ENCODE measurements at places on chromosomes 7 and 10. TPM values are rescaled to one million over a fixed set of nuclear protein-coding genes. Genes with fewer than 3 reads are reported as not detected.

DNA sequence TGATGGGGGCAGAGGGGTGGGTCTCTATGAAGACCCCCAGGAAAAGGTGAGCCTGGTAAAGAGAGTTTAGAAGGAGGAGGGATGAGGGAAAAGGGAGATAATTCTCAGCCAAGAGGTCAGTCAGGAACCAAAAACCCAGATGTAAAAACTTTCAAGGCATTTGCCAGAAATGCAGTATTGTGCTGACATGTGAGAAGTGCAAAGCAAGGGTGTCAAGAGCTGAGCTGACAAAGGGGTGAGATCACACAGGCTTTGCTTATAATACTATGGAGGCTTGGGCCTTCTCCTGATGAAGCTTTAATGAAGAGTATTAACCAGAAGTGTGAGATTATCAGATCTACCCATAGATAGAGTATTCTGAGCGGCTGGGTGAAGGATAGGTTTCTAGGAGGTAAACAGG, 22.3 kb upstream of the IFRD1 start:
- H3K27ac ChIP-seq, result no peak overlapping the region
- H3K4me3 ChIP-seq, result no peak overlapping the region
- H3K4me1 ChIP-seq, result peaks cover 6% of the 10 kb centered on the region
- H3K27me3 ChIP-seq, result no peaks in the 10 kb centered on the region

GRCh38 chr7:47953822-47954221, 5.6 kb upstream of the PKD1L1 start:
- no peaks in the 10 kb centered on the region for H3K27me3 ChIP-seq
- H3K27ac ChIP-seq, result no peak overlapping the region
- no peak overlapping the region for H3K4me3 ChIP-seq
- peaks cover 31% of the 10 kb centered on the region for H3K36me3 ChIP-seq
- peaks cover 8% of the 10 kb centered on the region for H3K4me1 ChIP-seq

The RBM17 gene
- total RNA-seq, result 155 TPM

GRCh38 chr7:133652547-133652946, 399.7 kb downstream of the EXOC4 start:
- no peaks in the 10 kb centered on the region for H3K36me3 ChIP-seq
- H3K4me3 ChIP-seq, result no peak overlapping the region
- H3K27ac ChIP-seq, result no peak overlapping the region
- no peaks in the 10 kb centered on the region for H3K4me1 ChIP-seq

- H3K4me1 ChIP-seq, result no peaks in the 10 kb centered on the region
- no peak overlapping the region for H3K27ac ChIP-seq
- H3K4me3 ChIP-seq, result no peak overlapping the region
- DNase-seq, result no peak
- no peaks in the 10 kb centered on the region for H3K36me3 ChIP-seq
- peaks cover 2% of the 10 kb centered on the region for H3K27me3 ChIP-seq
Measured at GRCh38 chr10:5071411-5072198, 22.6 kb upstream of the AKR1C3 start.

DNA sequence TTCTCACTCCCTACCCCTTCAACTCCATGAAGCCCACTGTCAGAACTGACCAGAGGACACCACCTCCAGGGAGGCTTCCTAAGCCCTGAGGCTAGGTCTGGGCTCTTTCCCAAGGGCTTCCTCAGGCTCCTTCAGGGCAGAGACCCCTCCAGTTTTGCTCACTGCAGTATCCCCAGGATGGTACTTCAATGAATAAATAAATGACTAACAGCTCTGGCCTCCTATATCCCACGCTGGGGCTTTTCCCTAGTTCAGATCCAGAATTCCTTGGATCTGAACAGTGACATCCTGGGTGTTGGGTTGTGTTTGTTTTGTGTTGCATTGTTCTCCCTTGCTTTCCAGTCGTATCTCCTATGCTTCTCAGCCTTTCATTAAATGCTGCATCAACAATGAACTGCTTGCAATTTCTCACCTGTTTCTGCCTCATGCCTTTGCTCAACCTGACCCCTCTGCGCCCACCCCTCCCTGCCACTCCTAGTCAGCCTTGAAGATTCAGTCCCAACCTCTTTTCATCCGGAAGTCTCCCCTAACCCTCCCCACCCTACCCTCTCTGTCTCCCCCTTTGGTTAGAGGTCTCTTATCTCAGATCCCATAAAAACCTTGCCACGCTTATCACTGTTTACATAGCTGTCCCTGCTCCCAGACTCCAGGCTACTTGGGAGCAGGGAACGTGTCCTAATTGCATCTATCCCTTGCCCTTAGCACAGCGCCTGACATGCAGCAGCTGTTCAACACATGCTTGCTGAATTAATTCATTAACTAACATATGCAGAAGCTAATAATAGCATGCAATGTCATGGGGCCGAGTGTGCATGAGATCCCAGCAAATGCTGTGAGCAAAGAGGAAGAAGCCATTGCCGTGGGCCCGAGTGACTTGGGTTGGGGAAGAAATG, 41.7 kb downstream of the PPP1R3C start:
- H3K4me1 ChIP-seq, result no peaks in the 10 kb centered on the region
- H3K27me3 ChIP-seq, result peaks cover 22% of the 10 kb centered on the region
- no peak overlapping the region for H3K27ac ChIP-seq
- no peak for DNase-seq
- H3K36me3 ChIP-seq, result no peaks in the 10 kb centered on the region

GRCh38 chr10:51244748-51245490, 170.6 kb downstream of the PRKG1 start:
- no peaks in the 10 kb centered on the region for H3K36me3 ChIP-seq
- H3K27ac ChIP-seq, result no peak overlapping the region
- H3K4me1 ChIP-seq, result no peaks in the 10 kb centered on the region
- no peak for DNase-seq

GRCh38 chr7:2819954-2820397, 24.1 kb downstream of the GNA12 start:
- H3K36me3 ChIP-seq, result no peaks in the 10 kb centered on the region
- no peak overlapping the region for H3K4me3 ChIP-seq
- no peaks in the 10 kb centered on the region for H3K27me3 ChIP-seq
- no peak for DNase-seq
- peaks cover 18% of the 10 kb centered on the region for H3K4me1 ChIP-seq
- H3K27ac ChIP-seq, result no peak overlapping the region

The CHST12 gene
- 65.1 TPM for total RNA-seq

- peaks cover 12% of the 10 kb centered on the region for H3K27me3 ChIP-seq
- H3K4me1 ChIP-seq, result no peaks in the 10 kb centered on the region
- no peak overlapping the region for H3K27ac ChIP-seq
- DNase-seq, result no peak
Measured at GRCh38 chr10:34666008-34666704, 148.9 kb downstream of the PARD3 start.

The KIAA1549 gene
- 0.40 TPM for total RNA-seq

- H3K4me3 ChIP-seq, result no peak overlapping the region
- H3K27ac ChIP-seq, result no peak overlapping the region
- H3K36me3 ChIP-seq, result peaks cover 32% of the 10 kb centered on the region
Measured at GRCh38 chr10:124644236-124644635, 99.9 kb downstream of the FAM53B start.

DNA sequence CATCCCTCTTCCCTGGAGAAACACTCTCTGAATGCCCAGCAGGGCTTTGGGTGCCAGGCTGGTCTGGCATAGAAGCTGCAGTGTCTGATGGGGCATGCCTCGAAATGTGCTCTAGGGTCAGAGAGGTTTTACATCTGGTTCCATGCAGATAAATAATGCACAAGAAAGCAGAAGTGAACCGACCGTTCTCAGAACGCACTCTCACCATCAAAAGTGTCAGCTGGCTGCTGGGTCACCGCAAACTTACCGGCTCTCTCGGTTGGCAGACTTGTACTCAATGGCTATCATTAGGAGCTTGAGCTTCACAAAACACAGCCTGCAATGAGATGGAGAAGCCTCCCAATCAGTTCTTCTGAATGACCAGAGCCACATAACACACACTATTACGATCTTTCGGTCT, 610.0 kb downstream of the KCNMA1 start:
- no peaks in the 10 kb centered on the region for H3K36me3 ChIP-seq
- no peak for DNase-seq
- H3K27ac ChIP-seq, result no peak overlapping the region

The PGAM2 gene
- not detected for total RNA-seq

- DNase-seq, result no peak
- H3K27me3 ChIP-seq, result no peaks in the 10 kb centered on the region
- peaks cover 16% of the 10 kb centered on the region for H3K36me3 ChIP-seq
- H3K4me3 ChIP-seq, result no peak overlapping the region
Measured at GRCh38 chr7:2751086-2751485, 63.1 kb downstream of the AMZ1 start.

DNA sequence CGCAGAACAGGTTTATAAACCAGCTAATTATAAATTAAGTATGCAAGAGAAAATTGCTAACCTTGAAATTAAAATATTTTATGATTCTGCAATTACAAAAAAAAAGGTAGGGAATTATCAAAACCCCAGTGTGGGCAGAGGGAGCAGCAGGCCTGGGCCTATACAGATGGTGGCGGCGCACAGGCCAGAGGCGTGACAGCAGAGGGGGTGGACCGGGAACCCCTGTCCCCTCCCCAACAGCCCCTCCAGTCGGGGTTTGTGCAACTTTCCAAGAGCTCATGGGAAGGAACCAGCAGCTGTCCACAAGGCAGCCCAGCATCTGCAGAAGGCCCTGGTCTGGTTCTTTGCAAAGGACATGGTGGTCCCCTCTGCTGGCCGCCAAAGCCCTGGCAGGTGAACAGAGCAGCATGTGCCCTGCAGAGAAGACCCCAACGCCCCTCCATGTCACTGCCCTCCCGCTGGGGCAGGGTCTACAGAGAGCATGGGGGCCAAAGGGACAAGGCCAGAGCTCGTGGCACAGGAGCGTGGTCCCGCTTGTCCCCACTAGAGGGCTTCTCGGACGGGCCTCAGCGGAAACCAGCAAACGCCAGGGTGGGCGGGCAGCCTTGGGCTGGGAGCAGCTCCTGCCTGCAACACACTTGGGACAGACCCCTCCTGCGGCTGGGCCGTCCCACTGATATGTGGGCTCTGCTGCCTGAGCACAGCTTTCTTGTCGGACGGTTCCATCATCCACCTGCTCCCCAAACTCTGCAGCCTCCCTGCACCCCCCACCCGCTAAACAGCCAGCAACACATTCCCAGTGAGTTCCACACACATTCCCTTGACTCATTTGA, 75.1 kb downstream of the EBF3 start:
- H3K4me3 ChIP-seq, result no peak overlapping the region
- peak; percentile 39 for DNase-seq
- H3K27me3 ChIP-seq, result no peaks in the 10 kb centered on the region
- no peaks in the 10 kb centered on the region for H3K36me3 ChIP-seq

DNA sequence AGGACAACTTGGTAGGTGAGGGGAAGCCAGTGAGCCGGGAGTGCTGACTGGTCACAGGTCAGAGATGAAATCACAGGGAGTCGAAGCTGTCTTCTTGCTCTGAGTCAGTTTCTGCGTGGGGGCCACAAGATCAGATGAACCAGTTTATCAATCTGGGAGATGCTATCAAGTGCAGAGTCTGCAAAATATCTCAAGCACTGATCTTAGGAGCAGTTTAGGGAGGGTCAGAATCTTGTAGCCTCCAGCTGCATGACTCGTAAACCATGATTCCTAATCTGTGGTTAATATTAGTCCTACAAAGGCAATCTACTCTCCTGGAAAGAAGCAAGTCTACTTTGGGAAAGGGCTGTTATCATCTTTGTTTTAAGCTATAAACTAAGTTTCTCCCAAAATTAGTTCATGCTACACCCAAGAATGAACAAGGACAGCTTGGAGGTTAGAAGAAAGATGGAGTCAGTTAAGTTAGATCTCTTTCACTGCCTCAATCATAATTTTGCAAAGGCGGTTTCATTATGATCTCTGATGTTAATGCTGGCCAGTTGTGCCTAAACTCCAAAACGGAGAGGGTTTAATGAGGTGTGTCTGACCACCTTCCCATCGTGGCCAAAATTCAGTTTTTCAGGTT, 8.4 kb upstream of the LMOD2 start:
- H3K27me3 ChIP-seq, result peaks cover 17% of the 10 kb centered on the region
- H3K36me3 ChIP-seq, result no peaks in the 10 kb centered on the region
- H3K27ac ChIP-seq, result no peak overlapping the region
- H3K4me1 ChIP-seq, result no peaks in the 10 kb centered on the region
- H3K4me3 ChIP-seq, result no peak overlapping the region
- no peak for DNase-seq

- H3K36me3 ChIP-seq, result no peaks in the 10 kb centered on the region
- H3K4me1 ChIP-seq, result no peaks in the 10 kb centered on the region
- H3K27me3 ChIP-seq, result no peaks in the 10 kb centered on the region
Measured at GRCh38 chr7:88700725-88701124, 58.8 kb upstream of the ZNF804B start.

DNA sequence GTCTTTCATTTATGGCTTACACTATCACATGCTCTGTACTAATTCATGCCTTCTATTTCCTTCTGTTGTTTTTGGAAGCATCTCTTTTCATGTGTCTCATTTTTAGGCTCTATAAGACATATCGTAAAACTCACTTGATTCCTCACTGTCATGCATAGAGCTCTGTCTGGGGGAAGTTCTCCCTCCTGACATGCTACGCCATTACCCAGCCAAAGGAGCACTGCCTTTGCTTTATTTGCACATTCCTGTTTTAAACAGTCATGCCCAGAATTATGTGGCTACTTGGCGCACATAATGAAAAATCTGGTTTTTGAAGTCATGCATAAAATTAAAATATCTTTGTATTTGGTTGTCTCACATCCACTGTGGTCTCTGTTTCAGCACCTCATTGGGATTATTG, 17.6 kb upstream of the AKR1C3 start:
- no peak overlapping the region for H3K27ac ChIP-seq
- H3K4me3 ChIP-seq, result no peak overlapping the region
- H3K27me3 ChIP-seq, result peaks cover 2% of the 10 kb centered on the region
- H3K36me3 ChIP-seq, result no peaks in the 10 kb centered on the region
- DNase-seq, result no peak

The H2BK1 gene
- total RNA-seq, result not detected

DNA sequence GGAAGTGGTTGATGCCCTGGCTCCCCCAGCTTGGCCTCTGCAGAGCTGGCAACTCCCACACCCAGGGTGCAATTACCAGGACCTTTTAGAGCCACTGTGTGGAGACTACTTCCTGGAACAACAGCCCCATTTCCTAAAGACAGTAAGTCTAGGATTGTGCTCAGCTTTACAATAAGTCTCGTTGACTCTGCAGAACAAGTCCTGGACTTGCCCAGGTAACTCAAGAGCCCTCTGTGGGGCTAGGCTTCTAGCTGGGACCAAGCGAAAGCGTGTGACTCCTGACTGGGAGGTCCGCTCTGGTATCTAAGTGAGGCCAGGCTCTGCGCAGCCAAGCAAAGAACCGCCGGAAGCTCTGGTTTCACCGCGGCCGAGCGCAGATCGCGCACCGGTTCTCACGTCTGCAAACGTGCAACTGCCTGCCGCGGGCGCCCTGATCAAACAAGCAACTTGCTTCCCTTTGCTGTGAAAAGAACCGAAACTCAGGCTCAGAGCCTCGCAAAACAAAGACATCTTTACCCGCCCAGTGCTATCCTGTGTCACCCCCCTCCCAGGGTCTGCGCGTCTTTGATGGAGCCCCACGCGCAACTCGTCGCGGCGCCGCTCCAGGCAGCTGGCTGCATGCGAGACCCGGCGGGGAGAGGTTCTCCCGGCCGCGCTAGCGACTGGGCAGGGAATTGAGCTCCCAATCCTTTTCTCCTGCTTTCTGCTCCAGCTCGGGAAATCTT, 4.4 kb upstream of the PDLIM1 start:
- peak overlapping the region; percentile 80 for H3K27ac ChIP-seq
- H3K4me1 ChIP-seq, result peaks cover 28% of the 10 kb centered on the region
- H3K27me3 ChIP-seq, result peaks cover 20% of the 10 kb centered on the region

- no peaks in the 10 kb centered on the region for H3K4me1 ChIP-seq
- H3K27me3 ChIP-seq, result peaks cover 27% of the 10 kb centered on the region
- H3K4me3 ChIP-seq, result no peak overlapping the region
- no peaks in the 10 kb centered on the region for H3K36me3 ChIP-seq
- H3K27ac ChIP-seq, result no peak overlapping the region
Measured at GRCh38 chr10:118969014-118969413, 60.5 kb upstream of the NANOS1 start.

- peaks cover 63% of the 10 kb centered on the region for H3K4me1 ChIP-seq
- DNase-seq, result no peak
- peak overlapping the region; percentile 94 for H3K27ac ChIP-seq
Measured at GRCh38 chr7:102432442-102433218, 745 bp upstream of the ORAI2 start.

Data from activated CD4-positive, alpha-beta memory T cell treated with anti-CD3 and anti-CD28 coated beads, Interleukin-2, amount 10 ng/mL, durations not matched to agents 7 days and 5 days (primary cell).